ENCODE measurements at places on chromosomes 5 and 9. TPM values are rescaled to one million over a fixed set of nuclear protein-coding genes. Genes with fewer than 3 reads are reported as not detected.

GRCh38 chr9:137222190-137223077 lies at the start of gene RNF208:
Gene RNF208, minus strand, starts transcription at chr9:137222240. Its CDS starts 1,028 bp downstream, at chr9:137221212.
- peaks cover 19% of the 10 kb centered on the region for H3K4me1 ChIP-seq
- no peak for DNase-seq
- H3K27ac ChIP-seq: peak within 1 kb of the TSS; percentile 89
- H3K27me3 ChIP-seq: no peaks in the 10 kb centered on the region
- no peaks in the 10 kb centered on the region for H3K36me3 ChIP-seq

- DNase-seq: no peak
- no peaks in the 10 kb centered on the region for H3K27me3 ChIP-seq
- no peaks in the 10 kb centered on the region for H3K36me3 ChIP-seq
- H3K27ac ChIP-seq: no peak overlapping the region
Measured at GRCh38 chr5:83084336-83084735, 7.0 kb downstream of the XRCC4 start.

The CENPK gene
- 0.42 TPM for total RNA-seq

DNA sequence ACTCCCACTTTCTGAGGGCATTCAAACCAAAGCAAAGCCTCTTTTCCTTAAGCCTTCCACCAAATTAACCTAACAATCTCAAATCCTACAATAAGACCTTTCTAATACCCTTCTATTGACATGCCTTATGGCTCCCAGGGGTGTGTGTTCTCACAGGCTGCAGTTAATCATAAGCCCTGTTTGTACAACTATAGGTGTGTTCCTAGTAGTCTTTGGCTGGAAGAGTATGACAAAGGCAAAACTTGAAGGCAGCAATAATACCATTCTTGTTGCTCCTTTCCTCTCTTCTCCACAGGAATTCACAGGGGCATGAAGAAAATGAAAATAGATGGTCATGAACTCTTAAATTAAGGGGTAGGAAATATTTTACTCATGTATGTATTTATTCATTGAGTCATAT lies 10.9 kb upstream of the FBXO38 start:
- no peaks in the 10 kb centered on the region for H3K27me3 ChIP-seq
- H3K27ac ChIP-seq: no peak overlapping the region
- no peaks in the 10 kb centered on the region for H3K4me1 ChIP-seq

GRCh38 chr9:133733796-133734533 lies 4.2 kb downstream of the SARDH start:
- no peak for DNase-seq
- no peak overlapping the region for H3K4me3 ChIP-seq
- no peaks in the 10 kb centered on the region for H3K36me3 ChIP-seq
- H3K27ac ChIP-seq: no peak overlapping the region

The ENTREP1 gene
- total RNA-seq: 0.81 TPM

DNA sequence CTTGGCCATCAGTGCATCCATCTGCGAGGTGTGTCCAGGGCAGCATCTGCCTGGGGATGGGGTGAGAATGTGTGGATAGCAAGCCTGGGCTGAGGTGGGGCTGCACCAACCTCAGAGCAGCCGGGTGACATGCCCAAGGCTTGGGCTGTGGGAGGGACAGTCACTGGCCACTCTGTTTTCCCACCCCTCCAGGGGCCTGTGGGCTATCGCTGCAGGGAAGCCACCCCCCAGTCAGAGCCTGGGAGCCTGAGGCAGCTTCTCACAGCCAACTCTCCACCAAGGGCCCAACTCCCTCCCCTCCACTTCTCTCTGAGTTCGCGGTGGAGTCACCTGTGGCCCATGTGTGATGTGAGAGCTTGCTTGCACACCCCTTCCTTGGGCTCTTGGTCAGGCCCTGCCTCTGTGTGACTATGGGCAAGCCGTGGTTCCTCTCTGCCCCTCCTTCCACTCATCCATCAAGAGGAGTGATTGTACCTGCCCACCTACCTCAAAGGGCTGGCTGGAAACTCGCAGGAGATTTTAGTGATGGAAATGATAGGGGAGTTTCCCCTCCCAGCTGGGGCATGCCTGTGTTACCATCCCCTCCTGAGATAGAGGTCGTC lies 54.8 kb downstream of the DAB2IP start:
- H3K36me3 ChIP-seq: no peaks in the 10 kb centered on the region
- H3K27me3 ChIP-seq: no peaks in the 10 kb centered on the region
- no peak for DNase-seq

DNA sequence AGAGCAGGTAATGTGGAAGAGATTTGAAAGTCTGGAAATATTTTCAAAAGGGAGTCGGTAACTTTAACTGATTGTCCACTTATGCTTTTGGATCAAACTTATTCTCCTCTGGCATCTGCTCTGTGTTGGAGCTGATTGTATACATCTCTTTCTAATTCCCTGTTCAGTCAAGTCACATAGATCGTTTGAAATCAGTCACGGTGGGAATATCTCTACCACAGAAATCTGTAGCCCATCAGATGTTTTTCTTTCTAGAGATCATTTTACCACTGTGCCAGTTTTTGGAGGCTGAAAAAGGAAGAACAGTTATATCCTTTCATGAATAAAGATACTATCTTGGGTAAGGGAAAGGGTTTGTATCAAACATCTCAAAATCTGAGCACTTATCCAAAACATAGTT lies 1853.3 kb downstream of the EFNA5 start:
- H3K4me1 ChIP-seq: no peaks in the 10 kb centered on the region
- H3K27ac ChIP-seq: no peak overlapping the region
- no peaks in the 10 kb centered on the region for H3K27me3 ChIP-seq
- H3K36me3 ChIP-seq: no peaks in the 10 kb centered on the region

The CATSPER3 gene
- total RNA-seq: not detected

DNA sequence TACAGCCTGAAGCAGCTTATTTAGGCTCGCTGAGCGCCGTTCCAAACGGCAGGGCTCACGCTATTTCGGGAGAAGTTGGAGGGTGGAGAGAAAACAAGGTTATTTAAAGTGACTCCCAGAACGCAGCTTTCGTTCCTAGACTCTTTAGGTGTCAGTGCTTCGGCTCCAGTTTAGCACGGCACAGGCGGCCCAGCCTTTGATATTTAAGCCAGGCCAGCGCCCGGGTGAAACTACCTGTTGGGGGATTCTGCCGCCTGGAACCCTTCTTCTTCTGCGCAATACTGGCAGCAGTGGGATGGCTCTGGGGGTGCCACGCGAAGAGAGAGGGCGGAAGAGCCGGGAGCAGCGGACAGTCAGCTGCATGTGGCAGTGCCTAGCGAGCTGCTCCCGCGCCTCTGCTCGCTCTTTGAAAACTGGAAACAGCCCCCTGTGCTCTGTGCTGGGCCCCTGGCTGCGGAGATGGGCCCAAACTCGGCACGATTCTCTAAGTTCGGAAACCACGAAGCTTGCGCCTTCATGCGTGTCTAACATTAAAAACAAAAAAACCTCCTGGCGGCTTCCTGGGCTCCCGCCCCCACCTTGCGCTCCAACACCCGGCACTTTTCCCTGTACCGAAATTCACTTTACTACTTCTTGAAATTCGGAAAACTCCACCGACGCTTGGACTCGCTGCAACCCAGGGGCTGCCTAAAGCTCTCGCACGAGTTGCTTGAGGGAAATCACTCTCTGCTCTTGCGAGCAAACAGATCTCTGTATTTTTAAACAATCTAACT lies 34.6 kb upstream of the NFIB start:
- H3K4me1 ChIP-seq: peaks cover 55% of the 10 kb centered on the region
- H3K27ac ChIP-seq: peak overlapping the region; percentile 86
- peak overlapping the region; percentile 83 for H3K4me3 ChIP-seq
- H3K27me3 ChIP-seq: no peaks in the 10 kb centered on the region
- no peak for DNase-seq

DNA sequence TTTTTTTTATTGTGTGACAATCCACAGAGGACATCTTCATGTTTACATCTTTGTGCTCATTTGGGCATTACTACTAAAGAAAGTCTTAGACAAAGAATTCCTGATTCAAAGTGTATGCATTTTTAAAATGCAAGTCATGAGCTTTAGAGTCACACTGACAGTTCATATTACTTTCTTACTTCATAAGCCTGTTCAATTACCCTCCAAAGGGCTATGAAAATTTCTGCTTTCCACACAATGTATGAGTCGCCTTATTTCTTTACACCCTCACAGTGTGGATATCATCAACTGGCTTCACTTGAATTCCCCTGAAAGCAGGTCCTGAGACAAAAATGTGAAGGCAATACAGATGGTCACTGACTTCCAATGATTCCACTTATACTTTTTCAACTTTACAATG lies 280.4 kb upstream of the PTGER4 start:
- no peak overlapping the region for H3K4me3 ChIP-seq
- no peak overlapping the region for H3K27ac ChIP-seq
- peaks cover 2% of the 10 kb centered on the region for H3K4me1 ChIP-seq
- no peak for DNase-seq
- H3K27me3 ChIP-seq: no peaks in the 10 kb centered on the region
- H3K36me3 ChIP-seq: no peaks in the 10 kb centered on the region

The AGXT2 gene
- total RNA-seq: not detected

GRCh38 chr5:56026863-56027300 lies 32.1 kb upstream of the IL6ST start:
- no peaks in the 10 kb centered on the region for H3K27me3 ChIP-seq
- DNase-seq: no peak
- H3K36me3 ChIP-seq: no peaks in the 10 kb centered on the region
- no peak overlapping the region for H3K27ac ChIP-seq
- H3K4me3 ChIP-seq: no peak overlapping the region

The NPR3 gene
- total RNA-seq: 34.3 TPM

- no peaks in the 10 kb centered on the region for H3K27me3 ChIP-seq
- H3K4me1 ChIP-seq: no peaks in the 10 kb centered on the region
- H3K27ac ChIP-seq: no peak overlapping the region
Measured at GRCh38 chr5:71780597-71780996, 61.5 kb downstream of the CARTPT start.

GRCh38 chr9:37582548-37583157 lies 6.5 kb upstream of the FBXO10 start:
- H3K36me3 ChIP-seq: peaks cover 12% of the 10 kb centered on the region
- no peak overlapping the region for H3K4me3 ChIP-seq
- no peak overlapping the region for H3K27ac ChIP-seq
- DNase-seq: no peak
- H3K4me1 ChIP-seq: no peaks in the 10 kb centered on the region
- H3K27me3 ChIP-seq: no peaks in the 10 kb centered on the region

DNA sequence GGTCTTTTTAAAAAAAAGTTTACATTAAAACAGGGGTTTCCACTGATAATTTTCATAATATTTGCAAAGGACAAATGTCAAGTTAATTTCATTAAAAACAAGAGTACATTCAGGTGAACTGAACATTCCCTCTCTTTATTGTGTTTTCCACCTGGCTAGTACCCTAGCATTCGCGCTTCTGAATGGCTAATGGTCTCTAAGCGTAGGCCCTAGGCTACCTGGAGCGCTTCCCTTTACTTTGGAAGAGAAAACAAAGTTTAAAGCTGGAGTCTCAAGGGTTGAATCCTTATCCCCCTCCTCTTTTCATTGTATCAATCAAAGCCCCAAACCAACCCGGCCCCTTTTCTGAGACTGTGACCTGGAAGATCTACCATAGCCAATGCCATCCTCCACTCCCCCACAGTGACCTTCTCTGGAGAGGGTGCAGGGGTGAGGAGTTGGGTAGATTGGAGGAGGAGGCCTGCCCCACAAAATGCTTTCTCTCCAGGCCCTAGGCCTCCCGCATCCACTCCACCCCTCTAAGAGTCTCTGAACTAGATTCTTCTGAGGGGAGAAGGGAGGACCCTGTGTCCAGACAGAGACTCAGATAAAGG lies 73.3 kb upstream of the TBCA start:
- H3K27ac ChIP-seq: no peak overlapping the region
- no peak for DNase-seq
- H3K36me3 ChIP-seq: no peaks in the 10 kb centered on the region
- H3K4me1 ChIP-seq: peaks cover 14% of the 10 kb centered on the region
- no peak overlapping the region for H3K4me3 ChIP-seq

All from thoracic aorta (tissue), 2 donors.